Pulmonary artery endothelial cell (primary cell): ENCODE measurements at places on chromosomes 1 and 21. TPM values are rescaled to one million over a fixed set of nuclear protein-coding genes. Genes with fewer than 3 reads are reported as not detected.

DNA sequence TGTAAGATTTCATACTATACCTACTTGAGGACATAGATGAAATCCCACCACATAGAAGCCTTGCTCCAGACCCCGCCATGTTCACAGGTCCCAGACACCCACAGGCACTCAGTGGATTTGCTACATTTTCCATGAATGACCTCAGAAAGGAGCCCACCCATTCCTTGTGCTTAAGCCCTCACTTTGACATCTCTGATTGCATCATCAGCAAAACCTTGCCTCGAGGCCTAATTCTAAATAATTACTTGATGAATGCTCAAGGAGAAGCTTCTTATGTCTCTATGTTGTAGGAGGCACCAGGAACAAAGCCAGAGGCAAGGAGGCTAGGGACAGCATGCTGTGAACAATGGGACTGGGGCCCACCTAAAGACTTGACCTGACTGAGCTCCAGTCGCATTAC, 12.1 kb downstream of the OVGP1 start:
- no peak for DNase-seq

DNA sequence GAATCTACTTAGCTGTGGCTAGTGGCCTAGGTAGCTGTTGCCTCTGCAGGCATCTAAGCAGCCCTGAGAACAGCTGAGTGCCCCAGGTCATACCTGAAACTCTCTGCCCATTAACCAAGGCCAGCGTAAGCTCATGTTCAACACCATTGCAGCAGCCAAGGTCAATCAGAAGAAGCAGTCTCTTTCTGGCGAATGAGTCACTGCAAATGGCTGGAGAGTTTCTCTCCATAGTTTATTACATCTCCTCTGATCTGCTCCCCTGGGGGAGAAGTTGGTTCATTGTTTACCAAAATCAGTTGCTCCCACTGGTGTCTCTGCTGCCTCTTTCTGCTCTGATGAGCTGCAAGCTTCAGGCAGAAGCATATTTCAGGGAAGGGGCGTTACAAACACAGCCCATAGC, 6.9 kb upstream of the BCL9 start:
- no peak for DNase-seq

Gene OPTC
- total RNA-seq, result not detected in 2 replicates

Gene INKA2
- total RNA-seq, result 4.6 and 6.0 TPM in 2 replicates
